Upper lobe of right lung (tissue), 1 donor: ENCODE measurements at places on chromosomes 5 and 9.

DNA sequence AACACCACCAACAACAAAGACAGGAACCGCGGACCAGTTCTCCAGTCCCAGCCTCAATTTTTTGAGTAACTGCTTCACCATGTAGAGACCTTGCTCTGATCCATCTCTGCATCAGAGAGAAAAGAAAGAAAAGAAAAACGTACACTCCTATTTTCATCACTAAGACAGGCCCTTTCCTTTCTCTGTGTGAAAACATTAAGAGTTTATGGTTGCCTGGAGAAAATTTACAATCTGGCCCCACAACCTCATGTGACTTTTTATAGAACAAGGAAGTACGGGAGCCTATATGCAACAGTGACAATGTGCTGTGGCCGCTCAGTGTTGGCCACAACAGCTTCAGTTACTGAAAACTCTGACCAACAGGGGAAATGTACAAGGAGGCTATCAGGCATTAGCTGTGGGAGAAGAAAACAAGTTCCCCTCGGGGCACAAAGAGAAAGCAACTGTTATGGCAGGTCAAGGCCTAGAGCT is 272.9 kb upstream of the PTGER4 start:
- DNase-seq = no peak

DNA sequence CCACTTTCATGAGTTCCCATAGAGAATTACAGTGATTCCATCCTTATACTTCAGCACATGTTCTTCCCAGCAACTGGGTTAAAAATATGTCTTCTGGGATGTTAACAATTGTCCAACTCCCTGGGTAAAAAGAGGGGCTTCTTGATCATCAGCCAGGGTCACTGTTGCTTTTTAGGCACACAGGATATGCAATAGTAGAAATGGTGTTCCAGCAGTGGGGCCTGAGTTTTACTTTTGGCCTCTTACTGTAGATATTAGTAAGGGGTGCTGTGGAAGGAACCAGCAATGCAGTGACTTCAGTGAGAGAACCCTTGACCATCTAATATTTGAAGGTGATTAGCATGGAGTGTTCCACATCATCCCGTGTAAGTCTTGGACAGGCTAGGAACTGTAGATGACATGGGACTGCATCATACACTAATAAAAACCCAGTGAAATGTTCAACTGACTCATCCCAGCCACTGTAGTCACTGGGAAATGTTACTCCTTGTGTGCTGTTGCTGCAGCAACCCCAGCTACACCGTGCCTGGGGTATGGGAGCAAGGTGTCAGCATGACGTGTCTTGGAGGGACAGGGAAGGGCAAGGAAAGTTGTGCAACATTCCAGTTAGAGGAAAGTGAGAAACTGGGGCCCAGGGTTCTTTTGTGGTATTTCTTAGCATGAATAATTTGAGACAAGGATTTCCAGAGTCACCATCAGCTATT is 610.9 kb downstream of the RAB3C start:
- no peak for DNase-seq

DNA sequence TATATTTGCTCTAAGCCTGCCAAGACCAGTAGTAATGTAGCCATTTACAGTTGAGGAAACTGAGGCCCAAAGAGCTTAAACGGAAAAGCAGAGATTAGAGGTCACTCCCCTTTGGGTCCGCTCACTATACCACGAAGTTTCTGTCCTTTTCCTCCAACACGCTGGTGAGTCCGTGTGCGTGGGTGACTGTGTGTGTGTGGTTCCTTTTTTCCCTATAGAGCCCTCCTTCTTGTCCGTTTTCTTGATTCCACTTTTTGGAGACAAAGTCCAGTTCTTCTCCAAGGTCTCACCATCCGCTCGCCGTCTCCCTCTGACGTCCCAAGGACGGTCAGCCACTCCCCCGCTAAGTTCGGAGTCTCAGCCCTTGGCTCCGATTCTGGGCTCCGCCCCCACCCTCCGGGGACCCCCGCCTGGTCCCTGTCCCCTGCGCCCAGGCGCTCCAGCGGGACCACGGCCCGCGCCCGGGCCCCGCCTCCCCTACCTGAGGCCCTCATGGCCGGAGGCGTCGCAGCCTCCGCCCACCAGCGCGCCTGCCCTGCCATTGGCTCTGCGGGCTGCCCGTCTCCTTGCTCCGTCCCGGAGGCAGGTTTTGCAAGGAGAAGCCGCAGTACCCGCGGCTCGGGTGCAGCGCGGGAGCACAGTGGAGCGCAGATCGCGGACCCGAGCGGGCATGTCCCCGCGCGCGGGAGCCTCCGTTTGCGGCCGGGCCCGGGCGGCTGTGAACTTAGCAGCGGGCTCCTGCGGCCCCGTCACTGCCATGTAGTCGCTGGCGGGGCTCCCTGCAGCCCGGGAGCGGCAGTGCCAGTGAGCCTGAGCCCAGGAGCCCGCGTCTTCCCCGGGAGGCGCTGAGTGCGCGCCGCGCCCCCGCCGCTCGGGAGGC is at the start of gene MAST4:
Gene MAST4, plus strand, starts transcription at position 638 of the 880 bp plus-strand sequence. CDS start 263 bp downstream, outside the sequence.
- DNase-seq = peak; percentile 97

- no peak for DNase-seq
Observed at GRCh38 chr5:146632620-146633322, 116.8 kb upstream of the GPR151 start.

DNA sequence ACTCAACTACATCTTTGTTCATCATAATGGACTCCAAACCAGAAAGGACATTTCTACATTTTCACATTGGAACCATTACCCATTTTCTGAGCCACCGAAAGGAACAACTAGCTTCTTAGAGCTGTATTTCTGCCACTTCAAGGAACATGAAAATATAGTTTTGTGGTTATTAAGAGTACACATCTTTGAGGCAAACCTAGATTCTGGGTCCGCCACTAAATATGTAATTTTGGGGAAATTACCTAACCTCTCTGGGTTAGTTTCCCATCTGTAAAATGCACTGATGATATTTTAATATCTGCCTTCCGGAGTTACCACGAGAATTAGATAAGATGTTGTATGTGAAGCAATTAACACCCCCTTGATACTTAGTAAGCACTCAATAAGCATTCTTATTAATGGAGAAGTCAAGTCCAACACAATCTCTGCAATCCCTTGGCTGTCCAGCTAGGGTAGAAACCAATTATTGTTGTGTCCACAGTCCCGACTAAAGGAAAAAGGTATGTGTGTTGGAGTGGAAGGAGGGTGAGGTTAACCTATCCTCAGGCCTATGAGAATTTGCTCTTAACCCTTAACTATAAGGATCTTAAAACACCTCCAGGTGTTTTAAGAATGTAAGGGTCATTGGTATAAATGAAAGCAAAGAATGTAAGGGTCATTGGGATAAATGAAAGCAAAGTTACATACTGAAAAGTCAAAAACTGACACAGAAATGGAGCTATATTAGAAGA is 94.0 kb upstream of the PTGER4 start:
- no peak for DNase-seq

DNA sequence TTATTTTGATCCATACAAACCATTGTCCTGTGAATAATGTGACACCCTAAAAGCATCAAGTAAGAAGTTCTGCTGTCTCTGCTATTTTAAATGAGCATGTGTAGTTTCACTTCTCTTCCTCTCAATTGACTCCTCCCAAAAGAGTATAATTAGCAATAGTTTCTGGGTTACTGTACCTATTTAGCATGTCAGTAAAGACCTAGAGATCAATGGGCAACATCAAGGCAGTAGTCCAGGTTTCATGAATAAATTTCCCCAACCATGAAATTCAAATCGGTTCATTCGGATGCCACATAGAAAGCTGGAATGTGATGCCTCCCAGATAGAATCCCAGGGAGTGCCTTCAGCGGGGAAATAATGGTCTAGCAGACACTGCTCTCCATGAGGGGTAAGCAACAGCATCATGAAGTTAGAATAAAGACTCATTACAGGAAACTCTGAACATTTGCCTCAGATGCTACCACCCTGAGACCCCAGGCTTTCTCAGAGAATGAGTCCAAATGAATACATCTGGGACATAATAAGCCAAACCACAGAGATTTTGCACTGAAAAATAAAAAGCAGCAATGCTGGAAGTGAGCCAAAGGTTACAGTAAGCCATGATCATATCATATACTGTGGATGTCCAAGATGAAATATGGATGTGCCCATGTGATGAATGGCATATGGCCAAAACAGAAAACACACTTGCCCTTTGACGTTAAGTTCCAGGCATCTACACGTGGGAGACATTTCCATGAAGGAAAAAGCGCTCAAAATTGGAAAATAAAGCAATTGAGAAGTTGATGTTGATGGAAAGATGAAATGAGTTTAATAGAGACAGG is 1107.0 kb upstream of the SEMA6A start:
- DNase-seq = no peak

- no peak for DNase-seq
Observed at GRCh38 chr5:54860321-54860720, 125.1 kb downstream of the ESM1 start.

GRCh38 chr5:116318091-116318854 is 233.4 kb downstream of the COMMD10 start:
- no peak for DNase-seq

DNA sequence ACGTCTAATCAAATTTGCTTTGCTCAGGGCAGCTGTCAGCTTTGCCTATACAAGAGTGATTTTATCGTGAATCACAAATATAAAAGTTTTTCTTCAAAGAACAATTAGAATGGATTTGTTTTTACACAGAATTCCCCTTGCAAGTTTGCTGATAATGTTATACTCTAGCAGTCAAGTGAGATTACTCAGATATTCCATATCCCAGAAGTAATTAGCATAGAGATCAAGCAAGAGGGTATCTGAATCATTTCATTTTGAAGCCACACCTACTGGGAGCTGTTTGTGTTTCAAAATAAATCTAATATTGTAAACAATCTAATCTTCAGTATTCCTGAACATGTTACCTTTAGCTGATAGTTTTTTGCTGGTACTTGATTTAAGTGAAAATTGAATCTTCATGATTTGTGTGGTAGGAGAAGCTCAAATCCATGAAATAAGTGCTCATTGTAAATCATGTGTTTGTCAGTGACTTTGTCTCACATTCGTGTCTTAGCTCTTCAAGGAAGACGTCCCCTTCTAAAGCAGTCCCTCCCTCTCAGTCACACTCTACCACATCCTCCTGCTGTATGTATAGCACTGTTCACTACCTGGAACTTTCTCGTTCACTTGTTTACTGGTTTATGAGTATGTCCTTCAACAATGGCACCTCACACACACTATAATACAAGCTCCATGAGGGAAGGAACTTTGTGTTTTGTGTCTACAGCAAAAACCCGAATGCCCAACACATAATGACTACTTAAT is 3.3 kb upstream of the TTC39B start:
- no peak for DNase-seq

DNA sequence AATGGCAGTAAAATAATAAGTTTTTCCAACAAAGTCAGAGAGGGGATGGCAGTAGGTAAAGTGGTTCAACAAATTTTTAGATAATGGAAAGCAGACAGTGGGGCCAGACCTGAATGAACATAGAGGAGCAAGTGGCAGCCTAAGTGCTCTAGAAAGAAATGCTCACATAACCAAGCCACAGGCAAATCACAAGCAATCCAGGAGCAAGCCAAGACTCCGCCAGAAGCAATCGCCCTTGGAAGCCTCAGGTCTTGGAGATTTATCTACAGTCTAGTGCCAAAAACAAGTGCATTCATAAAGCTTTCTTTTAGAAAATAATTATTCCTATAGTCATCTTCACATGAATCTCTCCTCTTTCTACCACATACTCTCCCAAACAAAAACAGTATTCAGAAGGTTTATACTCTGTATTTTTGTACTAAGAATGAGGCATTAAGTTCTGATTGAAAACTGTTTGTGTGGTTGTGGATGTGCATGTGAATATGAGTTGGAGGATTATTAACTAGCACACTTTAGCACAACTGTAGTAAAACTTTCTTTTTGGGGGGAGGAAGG is 375.5 kb downstream of the CDH9 start:
- DNase-seq = no peak

DNA sequence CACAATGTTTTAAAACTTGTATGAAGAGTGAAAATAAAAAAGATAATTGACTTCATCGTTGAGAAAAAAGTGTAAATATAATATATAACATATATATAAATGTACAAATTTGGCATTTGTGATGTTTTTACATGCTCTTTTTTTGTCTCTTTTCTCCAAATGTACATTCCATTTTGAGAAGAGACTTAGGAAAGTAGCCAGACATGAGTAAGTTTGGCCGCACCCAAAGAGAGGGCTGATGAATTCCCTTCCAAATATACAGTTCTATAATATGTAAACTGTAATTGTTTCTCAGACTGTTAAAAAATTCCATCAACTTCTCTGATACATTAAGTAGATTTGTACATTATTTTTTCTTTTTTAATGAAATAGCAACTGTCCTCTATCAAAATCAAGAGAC is 193.2 kb upstream of the MAP3K1 start:
- DNase-seq = no peak

- DNase-seq = no peak
Observed at GRCh38 chr9:87029905-87030304, 82.6 kb upstream of the GAS1 start.

- DNase-seq = no peak
Observed at GRCh38 chr9:106696804-106697203, 166.2 kb upstream of the ZNF462 start.

DNA sequence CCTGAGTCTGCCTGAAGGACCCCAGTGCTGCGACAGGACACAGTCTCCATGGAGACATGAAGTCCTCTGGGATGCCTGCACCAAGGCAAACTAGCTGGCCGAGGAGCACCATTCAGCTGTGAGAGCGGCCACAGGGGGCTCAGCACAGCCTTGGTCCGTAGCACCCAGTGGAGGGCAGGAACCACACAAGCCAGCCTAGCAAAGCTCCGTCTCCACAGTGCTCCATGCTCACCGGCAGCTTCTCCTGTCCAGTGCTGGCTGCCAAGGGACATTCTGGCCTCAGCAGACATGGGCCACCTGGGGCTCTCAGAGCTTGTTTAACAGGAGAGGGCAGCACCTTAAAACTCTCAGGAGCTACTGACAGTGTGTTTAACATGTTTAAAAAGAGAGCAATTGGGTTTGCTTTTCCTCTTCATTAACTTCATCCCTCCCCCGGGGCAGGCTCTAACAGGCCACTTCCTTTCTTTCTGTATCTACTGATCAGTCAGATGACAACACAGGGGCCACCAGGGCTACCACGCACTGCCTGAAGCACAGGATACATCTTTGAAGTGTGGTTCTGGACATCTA is 57.0 kb downstream of the SECISBP2 start:
- no peak for DNase-seq

- DNase-seq = no peak
Observed at GRCh38 chr9:70519912-70520724, 105.7 kb upstream of the KLF9 start.

DNA sequence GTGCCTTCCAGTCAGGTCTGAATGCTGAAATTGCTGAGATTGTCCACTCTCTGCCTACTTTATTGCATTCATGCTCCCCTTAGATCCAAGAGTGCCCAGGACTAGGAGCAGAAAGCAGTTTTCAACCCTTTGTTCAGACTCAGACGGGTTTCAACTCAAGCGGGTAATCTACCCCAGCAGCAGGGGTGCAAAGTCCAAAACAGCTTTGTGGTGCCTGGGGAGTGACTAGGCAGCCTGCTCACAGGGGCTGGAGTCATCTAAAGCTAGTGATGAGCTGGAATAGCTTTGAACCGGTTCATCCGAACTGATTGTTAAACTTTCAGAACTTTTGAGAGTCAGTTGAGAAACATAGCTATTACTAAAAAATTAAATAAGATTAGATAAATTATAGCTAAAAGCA is 71.0 kb upstream of the IQGAP2 start:
- DNase-seq = no peak
